ENCODE measurements at places on chromosomes 5 and 9.
A peak's percentile ranks its signal among the peaks of the same experiment; 100 is the strongest.

GRCh38 chr5:175867587-175868347 is 3.6 kb upstream of the CPLX2 start:
- DNase-seq = no peak

- DNase-seq = no peak
These were observed 118.6 kb downstream of the ARRDC3 start for GRCh38 chr5:91264311-91265051.

DNA sequence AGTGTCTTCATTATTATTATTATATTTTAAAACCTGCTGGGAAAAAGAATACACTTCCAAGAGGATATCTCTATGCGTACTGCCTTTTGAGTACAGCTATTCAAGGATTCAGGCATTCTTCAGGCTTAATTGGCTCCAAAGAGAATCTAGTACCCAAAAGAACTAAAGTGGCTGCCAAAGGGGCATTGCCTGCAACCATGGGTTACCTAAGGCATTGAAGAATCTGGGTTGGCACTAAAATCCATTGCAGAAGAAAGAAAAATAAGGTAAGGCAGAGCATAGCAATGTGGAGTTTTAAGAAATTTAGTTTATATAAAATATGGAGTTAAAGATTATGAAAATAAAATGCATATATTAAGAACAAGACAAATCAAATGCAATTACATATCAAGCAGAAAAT is 223.5 kb downstream of the TMEM161B start:
- DNase-seq = no peak

DNA sequence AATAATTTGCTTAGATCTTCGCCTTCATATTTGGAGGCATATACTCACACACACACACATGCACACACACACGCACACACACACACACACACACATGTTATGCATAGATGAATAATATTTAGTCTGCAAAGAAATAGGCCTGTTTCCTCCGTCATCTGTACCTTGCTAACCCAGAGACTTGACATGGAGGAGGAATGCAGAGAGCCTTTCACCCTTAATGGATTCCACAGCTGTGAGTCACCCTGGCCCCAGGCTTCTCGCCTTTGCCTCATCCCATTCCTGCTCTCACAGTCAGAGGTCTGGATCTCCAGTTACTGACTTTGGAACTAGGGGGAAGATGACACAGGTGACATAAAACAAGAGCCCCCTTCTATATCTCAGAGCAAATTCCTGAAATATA is 29.7 kb downstream of the ZNF462 start:
- DNase-seq = peak; percentile 96

DNA sequence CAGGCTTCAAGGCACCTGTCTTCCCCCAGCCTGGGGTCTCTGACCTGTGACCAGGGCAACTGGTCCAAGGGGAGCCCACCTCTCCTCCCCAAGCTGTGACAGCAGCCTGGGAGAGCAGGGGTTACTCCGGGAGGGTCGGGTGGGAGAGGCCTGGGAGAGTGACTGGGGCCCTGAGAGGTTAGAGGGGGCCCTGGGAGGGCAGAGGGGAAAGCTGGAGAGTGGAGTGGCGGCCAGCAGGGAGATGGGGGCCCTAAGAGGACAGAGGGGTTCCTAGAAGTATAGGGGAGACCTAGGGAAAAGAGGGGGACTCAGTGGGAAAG is 302 bp downstream of the LCN9 start:
- no peak for DNase-seq

- no peak for DNase-seq
These were observed 123.8 kb downstream of the FAM170A start for GRCh38 chr5:119752921-119753886.

DNA sequence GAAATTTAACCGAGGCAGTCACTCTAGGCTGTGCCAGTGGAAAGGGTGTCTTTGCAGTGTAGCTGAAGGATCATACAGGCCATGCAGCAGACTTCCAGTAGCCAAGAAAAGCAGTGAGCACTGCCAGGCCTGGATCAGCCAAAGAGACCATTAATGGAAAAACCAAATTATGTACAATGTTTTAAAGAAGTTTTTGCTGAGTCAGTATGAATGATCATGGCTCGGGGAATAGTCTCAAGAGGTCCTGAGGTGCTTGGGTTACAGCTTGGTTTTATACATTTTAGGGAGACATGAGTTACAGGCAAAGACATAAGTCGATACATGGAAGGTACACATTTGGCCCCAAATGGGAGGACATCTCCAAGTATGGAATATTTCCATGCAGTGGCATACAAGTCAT is 141.3 kb downstream of the YTHDC2 start:
- no peak for DNase-seq

- no peak for DNase-seq
These were observed 15.5 kb upstream of the LAMC3 start for GRCh38 chr9:130993303-130994030.

DNA sequence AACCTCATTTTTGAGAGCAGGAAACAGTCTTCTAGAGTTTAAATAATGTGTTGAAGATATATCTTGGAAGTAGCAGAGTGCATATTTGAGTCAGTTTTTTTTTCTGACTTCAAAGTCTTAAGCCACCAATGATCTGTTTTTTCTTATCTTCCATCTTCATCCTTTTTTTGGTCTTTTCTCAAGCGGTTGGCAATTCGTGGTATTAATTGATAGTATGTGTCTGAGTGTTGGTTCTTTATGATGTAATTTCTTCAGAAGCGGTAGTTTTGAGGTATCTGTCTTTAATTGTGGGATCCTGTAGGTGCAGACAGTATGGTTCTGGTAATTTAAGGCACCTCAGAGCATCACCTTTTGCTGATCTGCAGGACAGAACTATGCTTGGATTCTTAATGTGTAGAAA is 3.9 kb downstream of the CSNK1G3 start:
- no peak for DNase-seq

DNA sequence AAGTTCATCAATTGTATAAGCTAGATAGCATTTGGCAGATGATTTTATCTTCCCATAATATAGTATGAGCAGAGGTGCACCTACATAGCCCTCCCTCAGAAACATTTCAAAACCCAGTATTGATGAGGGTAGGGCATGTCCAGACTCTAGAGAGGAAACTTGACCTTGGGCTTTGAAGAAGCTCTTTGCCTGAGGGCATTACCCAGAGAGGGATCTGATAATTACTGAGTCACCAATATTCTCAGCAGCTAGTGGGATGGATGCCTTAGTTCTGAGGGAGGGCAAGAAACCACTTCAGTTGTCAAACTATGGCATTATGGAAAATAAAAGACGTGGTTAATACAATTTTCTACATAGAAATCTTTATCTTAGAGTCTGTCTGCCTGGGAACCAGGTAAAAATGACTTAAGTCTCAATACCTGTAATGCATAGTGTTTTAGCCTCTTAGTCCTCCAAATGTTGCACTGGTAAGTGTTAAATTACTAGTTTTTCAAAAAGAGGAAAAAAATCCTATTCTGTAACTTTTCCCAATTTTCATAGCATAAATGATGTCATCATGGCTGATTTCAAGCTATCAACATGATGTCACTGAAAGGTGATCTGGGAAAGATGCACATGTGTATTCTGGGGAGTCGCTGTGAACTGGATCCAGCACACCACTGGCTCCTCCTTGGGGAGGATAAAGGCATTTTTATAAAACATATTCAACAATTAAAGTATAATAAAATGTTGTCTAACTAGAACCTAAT is 809.0 kb downstream of the KCTD16 start:
- DNase-seq = no peak

DNA sequence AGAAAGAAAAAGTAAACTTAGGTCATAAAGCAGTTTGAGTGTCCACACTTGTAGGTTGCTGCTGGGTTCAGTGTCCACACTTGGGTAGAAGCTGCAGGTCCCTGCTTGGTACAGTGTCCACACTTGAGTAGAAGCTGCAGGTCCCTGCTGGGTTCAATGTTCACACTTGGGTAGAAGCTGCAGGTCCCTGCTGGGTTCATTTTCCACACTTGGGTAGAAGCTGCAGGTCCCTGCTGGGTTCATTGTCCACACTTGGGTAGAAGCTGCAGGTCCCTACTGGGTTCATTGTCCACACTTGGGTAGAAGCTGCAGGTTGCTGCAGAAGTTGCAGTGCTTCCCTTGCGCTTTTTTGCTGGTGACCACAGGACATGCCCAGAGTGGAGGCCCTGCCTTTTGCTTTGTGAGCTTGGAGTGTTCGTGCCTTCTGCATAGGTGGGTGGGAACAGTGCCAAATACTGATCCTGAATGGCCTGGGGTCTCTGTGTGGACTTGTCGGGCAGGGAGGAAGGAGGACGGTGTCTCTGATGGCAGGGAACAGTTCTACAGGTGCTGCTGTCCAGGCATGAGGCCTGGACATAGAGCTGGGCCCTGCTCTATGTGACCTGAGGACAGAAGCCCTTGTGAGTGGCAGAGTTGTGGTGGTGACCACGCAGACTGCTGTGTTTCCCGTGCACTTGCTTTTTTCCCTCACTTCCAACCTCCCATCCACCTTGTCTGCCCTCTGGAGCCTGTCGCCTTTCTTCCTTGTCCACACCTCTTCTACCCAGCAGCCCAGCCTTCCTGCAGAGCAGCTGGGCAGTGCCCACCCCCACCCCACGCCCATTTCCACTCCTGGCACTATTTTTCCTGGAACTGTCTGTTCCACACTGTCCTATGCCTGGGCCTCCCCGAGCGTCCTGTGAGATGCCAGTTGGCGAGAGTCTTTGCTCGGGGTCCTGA is 120.8 kb downstream of the EHMT1 start:
- no peak for DNase-seq

DNA sequence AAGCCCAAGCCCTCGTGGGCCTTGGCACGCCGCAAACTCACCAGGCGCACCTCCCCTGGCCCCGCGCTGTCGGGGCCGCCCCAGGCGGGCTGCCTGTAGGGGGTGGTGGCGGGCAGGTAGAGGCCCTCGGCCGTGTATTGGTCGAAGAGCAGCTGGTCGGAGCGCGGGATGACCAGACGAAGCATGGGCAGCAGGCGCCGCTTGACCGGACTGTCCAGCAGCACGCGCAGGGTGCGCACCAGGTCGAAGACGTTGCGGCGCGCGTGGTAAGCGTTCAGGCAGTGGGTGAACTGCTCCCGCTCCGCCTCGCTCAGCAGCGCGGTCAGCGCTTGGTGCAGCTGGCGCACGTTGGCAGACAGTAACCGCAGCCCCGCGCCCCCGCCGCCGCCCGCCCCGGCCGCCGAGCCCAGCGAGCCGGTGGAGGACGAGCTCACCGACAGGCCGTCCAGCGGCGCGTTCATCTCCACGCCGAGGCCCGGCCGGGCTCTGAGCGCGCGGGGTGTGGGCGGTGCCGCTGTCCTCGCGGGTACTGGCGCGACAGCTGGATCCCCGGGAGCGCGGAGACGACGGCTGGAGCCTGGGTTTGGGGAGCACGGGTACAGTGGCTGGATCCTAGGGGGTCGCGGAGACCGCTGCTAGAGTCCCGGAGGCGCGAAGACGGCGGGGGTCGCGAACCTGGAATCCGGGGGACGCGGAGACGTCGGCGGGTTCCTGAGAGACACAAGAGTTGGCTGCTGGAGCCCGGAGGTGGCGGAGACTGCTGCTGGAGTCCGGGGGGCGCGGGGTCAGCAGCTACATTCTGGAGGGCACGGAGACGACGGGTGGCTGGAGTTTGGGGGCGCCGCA is 709 bp downstream of the WHRN start:
- peak; percentile 23 for DNase-seq

- no peak for DNase-seq
These were observed 62.3 kb downstream of the RGS3 start for GRCh38 chr9:113525831-113526230.

Data from fibroblast of pulmonary artery (primary cell).